ENCODE measurements at places on chromosomes 3 and 15.
A peak's percentile ranks its signal among the peaks of the same experiment; 100 is the strongest.

GRCh38 chr3:171101982-171102641 is 75.6 kb upstream of the SLC2A2 start:
- peak; percentile 61 for DNase-seq

GRCh38 chr15:70265466-70265978 is 167.8 kb upstream of the TLE3 start:
- no peak for DNase-seq

- DNase-seq = no peak
Measured at GRCh38 chr15:70146162-70146561, 48.4 kb upstream of the TLE3 start.

- DNase-seq = peak; percentile 63
Measured at GRCh38 chr15:89143503-89144162, 55.4 kb downstream of the ABHD2 start.

DNA sequence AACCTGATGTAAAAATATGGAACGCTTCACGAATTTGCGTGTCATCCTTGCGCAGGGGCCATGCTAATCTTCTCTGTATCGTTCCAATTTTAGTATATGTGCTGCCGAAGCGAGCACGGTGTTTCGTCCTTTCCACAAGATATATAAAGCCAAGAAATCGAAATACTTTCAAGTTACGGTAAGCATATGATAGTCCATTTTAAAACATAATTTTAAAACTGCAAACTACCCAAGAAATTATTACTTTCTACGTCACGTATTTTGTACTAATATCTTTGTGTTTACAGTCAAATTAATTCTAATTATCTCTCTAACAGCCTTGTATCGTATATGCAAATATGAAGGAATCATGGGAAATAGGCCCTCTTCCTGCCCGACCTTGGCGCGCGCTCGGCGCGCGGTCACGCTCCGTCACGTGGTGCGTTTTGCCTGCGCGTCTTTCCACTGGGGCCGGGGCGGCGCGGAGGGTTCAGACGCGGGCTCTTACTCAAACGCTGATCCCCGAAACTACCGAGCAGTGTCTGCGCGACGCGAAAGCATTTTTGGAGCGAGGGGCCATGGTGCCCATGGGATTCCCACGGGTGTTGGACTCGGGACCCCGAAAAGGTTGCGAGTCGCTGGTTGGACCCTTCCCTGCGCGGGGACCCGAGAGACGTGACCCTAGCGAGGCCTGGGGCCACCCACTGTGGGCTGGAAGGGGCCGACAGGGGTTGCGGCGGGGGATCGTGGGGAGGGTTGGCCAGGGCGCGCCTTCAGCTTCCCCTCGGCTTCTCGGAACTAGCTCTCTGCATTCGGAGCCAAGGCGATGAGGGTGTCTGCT is at the start of gene RNU6-1:
RNU6-1 (minus strand) TSS at position 117 of the 820 bp plus-strand sequence.
- DNase-seq = peak; percentile 96

GRCh38 chr3:28903171-28903601 is 377.7 kb upstream of the RBMS3 start:
- DNase-seq = no peak

DNA sequence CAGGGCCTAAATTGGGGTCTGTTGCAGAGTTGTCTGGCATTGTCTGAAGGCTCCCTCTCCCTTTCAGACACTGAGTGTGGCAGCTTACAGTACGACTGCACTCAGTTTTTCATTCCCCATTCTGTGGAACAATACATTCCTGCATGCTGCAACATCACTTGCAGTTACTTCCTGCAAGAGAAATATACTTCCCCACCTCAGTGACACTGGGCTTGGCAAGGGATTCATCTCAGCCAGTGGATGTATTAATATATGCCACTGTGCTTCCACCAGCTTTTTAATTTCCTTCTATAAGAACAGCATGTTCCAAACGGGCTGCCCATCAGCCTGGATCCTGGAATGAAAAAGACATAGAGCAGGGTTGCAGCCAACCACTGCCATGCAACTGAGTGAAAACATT is 23.1 kb downstream of the B3GALNT1 start:
- peak; percentile 12 for DNase-seq

DNA sequence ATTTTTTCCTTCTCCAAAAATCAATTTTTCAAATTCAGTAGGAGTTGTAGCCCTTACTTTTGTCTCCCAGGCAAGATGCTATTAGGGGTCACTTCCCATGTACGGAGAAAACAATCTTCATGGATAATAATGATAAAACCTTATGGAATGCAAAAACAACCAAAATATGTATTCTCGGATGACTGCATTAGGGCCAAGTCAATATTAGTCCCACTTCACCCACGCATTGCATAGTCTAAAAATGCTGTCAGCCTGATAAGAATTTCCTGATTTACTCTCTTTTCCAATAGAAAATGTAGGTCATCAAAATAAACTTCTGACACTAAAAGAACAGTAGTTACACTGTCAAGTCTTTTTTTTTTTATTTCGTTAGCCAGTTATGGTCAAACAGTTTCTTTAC is 2.7 kb downstream of the VGLL3 start:
- peak; percentile 19 for DNase-seq

GRCh38 chr15:58432401-58432800 is 610 bp downstream of the LIPC start:
- DNase-seq = no peak

DNA sequence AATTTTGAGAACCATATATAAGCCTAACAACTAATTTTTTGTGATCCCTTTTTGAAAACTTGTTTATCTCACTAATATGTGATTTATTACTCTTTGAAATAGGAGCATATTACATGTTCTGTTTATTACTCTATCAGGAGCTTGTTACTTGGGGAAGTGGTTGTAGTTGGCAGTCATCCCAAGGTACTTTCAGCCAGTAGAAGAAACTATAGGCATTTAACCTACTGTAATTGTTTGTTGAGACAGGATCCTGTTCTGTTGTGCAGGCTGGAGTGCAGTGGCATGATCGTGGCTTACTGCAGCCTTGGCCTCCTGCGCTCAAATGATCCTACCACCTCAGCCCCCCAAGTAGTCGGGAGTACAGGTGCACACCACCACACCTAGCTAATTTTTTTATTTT is 195.6 kb downstream of the TCF12 start:
- DNase-seq = no peak

GRCh38 chr3:171896316-171896715 is 53.2 kb downstream of the TMEM212 start:
- DNase-seq = no peak

DNA sequence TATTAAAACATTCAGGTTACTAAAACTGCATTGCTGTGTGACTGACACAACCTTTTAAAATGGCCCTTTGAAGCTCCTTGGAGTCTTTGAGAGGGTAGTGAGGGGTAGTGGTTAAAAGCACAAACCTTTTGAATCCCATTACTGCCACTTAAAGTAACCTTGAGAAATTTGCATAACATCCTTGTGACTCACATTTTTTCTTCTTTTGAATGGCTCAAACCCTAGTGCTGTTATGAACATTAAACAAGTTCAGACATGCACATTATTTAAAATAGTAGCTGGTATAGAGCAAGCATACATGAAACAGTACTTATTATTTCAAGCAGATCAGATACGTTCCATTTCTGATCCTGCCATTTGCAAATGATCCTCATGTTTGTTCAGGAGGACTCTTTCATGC is 3.7 kb upstream of the CLDN1 start:
- no peak for DNase-seq

- no peak for DNase-seq
Measured at GRCh38 chr3:181752202-181752671, 40.5 kb downstream of the SOX2 start.

DNA sequence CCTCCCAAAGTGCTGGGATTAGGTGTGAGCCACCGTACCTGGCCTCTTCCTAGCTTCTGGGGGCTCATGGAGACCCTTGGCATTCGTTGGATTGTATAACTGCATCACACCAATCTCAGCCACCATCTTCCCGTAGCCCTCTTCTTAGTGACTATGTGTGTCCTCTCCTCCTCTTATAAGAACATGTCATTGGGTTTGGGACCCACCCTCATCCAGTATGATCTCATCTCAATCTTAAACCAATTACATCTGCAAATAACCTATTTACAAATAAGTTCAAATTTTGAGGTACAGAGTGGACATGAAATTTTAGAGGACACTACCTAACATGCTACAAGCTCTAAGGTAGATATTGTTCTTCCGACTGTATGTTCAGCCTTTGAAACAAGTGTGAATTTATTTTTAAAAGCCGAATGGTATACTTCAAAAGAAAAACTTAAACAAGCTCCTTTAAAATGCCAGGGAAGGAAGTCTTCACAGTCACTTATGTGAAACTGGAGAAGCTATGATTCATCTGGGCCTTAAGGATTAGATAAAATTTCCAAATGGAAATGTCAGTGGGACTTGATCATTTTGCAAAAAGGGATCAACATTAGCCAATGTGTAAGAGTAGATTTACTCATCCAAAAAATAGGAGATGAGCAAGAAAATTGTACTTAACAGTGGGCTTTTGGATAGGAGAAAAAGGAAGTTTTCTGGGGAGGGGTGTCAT is 225.7 kb downstream of the MEX3B start:
- no peak for DNase-seq

- no peak for DNase-seq
Measured at GRCh38 chr3:69087030-69087791, 2.5 kb downstream of the ARL6IP5 start.

DNA sequence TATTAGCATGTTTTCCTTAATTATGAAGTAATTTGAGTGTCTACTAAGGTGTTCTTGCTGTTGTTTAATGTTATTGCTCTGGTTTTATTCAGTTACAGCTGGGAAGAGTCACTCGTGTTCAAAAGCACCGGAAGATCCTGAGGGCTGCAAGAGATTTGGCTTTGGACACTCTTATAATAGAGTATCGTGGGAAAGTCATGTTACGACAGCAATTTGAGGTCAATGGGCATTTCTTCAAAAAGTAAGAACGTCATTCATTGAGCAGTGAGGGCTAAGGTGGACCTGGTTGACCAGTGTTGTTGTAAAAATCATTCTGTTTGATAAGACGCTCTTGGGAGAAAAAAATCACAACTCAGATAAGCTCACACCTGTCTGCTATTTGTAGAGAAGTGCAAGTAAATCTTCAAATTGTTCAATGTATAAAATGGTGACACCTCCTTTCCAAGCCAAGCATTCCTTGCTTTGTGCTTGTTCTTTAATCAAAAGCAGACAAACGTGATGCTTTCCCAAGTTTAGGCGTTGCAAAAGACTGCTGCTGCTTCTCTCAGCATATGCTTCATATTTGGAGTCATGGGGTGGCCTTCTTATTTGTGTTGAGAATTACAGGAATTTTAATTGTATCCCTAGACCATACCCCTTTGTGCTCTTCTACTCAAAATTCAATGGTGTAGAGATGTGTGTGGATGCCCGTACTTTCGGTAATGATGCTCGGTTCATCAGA is 44.2 kb downstream of the SETD5 start:
- DNase-seq = no peak

- no peak for DNase-seq
Measured at GRCh38 chr3:17158941-17159682, 274.4 kb downstream of the PLCL2 start.

GRCh38 chr3:42730706-42731420 is 28.3 kb upstream of the HHATL start:
- no peak for DNase-seq

Measured in GM03348 (cell line).